Activated effector memory CD4-positive, alpha-beta T cell treated with anti-CD3 and anti-CD28 coated beads, Interleukin-2, amount 50 U/mL, for 16 hours (primary cell): ENCODE measurements at places on chromosomes 2 and 18.

GRCh38 chr2:213010106-213010779 lies 141.2 kb downstream of the IKZF2 start:
- DNase-seq: no peak

DNA sequence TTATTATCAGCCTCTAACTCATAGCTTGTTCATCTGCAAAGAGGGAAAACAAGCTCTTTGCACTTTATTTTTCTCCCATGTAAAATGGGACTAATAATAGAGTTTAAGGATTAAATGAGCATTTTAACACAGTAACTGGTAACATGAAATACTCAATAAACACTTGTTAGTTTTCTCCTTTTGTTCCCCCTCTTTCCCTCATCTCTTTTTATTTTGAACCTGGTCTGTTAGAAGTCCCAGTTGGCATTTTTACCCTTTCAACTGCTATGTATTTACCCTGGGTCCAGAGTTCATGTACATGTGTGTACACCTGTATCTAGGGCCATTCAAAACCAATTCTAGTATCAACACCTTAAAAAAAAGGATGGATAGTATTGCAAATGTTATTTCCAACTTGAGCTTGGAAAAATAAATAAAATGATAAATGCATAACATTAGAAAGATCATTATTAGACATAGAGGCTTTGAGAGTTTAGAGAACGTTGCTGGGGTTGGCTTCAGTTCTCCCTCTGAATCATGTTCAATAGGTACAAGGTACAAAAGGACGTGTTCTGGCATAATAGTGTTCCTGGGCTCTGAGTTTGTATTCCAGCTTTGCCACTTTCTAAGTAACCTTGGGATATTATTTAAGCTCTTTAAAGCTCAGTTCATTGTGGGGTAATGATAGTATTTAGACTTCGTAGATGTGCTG lies 5.2 kb upstream of the VPS54 start:
- DNase-seq: no peak

GRCh38 chr2:53242090-53242489 lies 525.5 kb upstream of the CHAC2 start:
- DNase-seq: no peak

- no peak for DNase-seq
Observed at GRCh38 chr2:152630466-152630865, 86.8 kb downstream of the PRPF40A start.

GRCh38 chr2:239348563-239349452 lies 52.0 kb downstream of the HDAC4 start:
- DNase-seq: no peak

GRCh38 chr2:136384531-136385303 lies 266.8 kb upstream of the CXCR4 start:
- peak; percentile 78 for DNase-seq

DNA sequence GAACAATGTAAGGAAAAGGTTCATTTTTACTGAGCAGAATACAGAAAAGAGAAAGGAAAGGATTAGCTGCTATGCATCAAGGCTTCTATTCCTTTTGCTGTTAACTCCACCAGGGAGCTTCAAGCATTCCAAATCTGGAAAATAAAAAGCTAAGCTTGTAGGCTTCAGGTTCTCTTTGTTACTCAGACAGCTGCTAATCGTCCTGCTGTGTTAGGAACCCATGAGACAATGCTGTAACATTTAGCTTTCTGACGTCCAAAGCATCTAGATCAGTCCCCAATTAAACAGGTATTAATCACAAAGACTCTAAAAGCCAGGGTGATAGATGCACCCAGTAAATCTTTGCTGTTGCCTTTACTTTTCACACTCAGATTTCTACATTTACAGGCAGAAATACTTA lies 103.8 kb downstream of the EPHA4 start:
- DNase-seq: no peak

DNA sequence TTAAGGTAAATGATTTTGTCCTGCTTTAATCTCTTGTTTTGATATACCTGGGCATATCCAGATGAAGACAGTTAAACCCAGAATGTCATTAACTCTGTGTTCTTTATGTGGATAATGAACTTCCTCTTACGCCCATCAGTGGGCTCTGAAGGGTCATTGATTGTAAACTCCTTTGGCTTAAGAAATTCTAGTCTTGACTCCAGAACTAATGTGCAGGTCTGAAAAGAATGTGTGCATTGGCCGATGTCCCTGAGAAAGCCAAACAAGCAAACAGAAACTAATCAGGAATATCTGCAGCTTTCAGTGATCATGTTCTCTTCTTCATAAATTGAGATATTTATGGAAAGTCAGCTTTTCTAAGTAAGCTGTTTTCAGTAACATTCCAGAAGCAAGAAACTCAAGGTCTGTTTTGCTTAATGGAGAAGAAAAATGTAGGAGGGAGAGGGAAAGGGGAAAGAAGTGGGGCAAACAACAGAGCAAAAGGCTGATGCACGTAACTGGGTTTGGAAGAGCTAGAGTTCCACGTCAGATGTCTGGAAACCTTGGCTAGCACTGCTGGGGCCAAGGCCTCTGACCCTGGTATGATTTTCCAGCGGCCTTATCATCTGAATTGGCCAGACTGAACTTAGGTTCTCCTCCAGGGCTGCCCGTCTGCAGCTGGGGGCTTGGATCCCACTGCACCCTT lies 61.3 kb upstream of the FHL2 start:
- no peak for DNase-seq

DNA sequence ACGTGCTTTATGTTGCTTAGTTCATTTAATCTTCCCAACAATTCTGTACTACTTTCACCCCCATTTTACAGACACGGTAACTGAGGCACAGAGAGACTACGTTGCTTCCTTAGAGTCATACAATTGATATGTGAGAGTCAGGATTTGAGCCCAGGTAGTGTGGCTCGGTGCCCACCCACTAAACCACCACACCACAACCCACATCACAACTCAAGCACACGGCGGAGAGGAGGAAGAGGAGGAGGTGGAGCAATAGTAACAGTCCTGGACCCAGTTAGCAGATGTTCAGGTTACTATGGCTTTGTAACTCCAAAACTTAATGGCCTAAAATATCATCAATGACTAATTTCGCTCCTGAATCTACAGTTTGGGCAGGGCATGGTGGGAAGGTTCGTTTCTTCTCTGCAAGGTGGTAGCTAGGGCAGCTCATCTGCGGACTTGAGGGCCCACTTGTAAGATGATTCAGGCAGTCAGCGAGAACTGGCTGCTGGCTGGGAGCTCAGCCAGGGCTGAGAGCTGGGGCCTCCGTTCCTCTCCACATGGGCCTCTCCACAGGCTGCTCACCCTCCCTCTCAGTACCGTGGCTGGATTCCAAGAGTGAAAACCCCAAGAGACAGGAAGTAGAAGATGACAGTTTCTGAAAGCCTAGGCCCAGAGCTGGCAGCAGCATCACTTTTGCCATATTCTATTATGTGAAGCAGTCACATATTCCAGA lies 167.1 kb downstream of the ZFP36L2 start:
- peak; percentile 78 for DNase-seq

DNA sequence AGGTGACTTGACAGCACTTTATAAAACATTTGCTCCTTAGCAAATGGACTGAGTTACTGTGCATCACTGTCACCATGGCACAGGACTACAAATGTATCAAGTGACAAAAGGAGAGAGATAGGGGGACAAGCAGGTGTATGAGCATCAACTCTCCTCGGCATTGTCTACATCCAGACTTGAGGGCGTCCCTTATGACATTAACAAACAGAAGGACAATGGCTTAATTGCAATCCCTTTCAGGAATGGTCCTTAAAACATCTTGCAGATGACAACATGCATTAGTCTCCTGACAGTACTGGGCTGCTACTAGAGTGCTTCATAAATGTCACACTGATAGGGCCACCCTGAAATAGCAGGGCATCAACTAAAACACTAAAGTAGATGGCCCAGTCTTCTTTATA lies 198.8 kb downstream of the PDE1A start:
- DNase-seq: no peak

DNA sequence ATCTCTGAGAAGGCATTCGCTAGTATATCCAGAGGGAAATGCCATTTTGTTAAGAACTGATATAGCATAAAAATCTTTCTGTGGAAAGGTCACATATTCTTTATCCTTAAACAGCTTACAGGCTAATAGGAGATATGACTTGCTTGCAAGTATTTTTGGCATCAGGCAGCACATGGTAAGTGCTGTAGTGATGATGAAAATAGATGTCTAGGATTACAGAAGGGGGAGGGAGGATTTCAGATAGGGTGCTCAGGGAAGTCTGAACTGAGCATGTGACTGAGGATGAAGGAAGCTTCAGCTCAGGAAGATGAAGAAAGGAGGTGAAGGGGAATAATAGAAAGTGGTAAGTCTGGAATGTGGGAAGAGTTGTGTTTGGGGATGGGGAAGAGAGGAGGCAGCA lies 158.5 kb upstream of the NOSTRIN start:
- no peak for DNase-seq

DNA sequence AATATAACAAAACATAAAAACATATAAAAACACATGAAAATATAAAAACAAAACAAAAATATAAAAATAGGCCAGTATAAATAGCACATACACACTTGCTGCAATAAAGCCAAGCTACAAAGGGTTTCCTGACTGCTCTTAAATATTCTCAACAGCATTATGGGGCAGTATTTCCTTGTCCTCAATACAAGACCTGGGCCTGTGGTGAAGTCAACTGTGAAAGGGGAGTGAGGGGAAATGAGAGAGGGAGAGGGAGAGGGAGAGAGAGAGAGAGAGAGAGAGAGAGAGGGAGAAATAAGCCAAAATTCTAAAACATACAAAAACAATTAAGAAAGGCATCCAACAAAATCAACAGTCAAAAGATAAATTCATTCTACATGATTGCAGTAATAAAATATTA lies 82.6 kb upstream of the NEDD4L start:
- DNase-seq: no peak

- no peak for DNase-seq
Observed at GRCh38 chr2:25302758-25303375, 38.9 kb downstream of the DNMT3A start.

GRCh38 chr2:176501617-176502016 lies 232.4 kb downstream of the MTX2 start:
- DNase-seq: no peak

GRCh38 chr2:176427549-176427948 lies 158.3 kb downstream of the MTX2 start:
- DNase-seq: no peak

GRCh38 chr2:241666627-241667400 lies 19.8 kb downstream of the DTYMK start:
- DNase-seq: no peak

GRCh38 chr2:71067567-71068217 lies 756 bp upstream of the NAGK start:
- no peak for DNase-seq

GRCh38 chr2:239288237-239288636 lies 112.6 kb downstream of the HDAC4 start:
- DNase-seq: no peak
